Head of caudate nucleus (tissue), 42 donors: ENCODE measurements at places on chromosomes 5 and 9.
A peak's percentile ranks its signal among the peaks of the same experiment; 100 is the strongest.

DNA sequence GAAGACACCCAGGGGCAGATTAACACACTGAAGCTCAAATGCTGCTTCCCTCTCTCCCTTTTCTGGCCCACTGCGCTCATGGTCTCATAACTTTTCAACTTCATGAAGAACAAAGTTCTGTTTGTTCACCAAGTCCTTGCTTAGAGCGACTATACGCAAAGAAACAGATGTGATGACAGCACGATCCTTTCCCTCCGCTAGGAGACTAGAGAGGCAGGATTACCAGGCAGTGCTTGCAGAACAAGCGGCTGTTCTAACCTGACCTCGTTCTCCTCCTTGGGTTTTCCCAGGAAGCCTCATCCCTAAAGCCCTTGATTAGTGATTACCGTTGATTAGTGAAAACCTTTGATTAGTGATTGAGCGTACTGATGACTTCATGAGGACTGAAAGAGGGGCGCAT, 649.9 kb downstream of the IRX1 start:
- DNase-seq: no peak

GRCh38 chr9:88528080-88528790, 6.7 kb upstream of the NXNL2 start:
- no peak for DNase-seq

DNA sequence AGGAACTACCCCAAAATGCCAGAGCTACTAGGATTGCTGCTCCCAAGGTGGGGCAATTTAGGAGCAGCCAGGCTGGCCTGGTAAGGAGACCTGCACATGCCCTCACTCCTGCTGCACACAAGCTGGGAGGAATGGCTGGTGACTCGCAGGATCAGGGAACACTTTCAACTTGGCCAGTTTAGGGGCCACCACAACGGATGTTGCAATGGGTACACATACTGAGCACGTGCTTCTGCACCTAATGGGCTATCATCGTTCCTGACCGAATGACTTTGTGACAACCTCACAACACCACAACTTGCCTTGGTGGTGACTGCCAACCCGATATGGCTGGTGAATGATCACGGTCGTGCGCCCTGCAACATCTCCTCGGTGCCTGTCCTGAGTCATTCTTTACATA, 172.0 kb downstream of the ROR2 start:
- no peak for DNase-seq

GRCh38 chr9:134181648-134182034, 17.3 kb upstream of the RNU6ATAC start:
- DNase-seq: no peak

DNA sequence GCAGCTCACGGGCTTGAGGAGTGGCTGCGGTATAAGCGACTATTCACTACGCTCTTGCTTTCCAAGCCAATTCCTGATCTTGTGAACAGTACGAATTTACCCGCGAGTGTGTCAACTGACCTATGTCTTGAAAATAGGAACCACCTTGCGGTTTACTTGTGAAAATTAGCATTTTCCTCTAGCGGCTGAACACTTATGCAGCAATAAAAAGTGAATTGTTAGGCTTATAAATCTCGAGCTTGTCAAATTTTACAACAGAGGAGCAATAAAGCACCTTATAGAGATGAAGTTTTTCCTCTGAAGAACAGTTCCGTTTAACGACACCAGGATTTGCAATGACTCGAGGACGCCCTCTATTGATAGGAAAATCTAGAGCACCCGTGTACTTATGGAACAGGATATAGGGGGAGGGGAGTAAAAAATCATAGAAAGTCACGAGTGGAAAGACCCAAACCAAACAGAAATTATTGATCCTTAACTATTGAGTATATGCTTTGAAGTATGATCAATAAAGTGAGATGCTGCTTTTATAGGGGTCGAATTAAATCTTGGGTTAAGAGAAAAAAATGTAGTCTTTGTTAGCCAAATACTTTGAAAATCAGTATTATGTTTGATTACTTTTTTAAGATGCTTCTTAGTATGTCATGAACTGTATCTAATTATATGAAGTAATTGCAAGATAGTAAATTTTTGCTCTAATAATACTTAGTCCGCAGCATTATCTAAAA, 1.9 kb upstream of the RGMB start:
- DNase-seq: no peak

- DNase-seq: peak; percentile 36
Measured at GRCh38 chr9:115157245-115157674, 39.3 kb upstream of the TNC start.
